ENCODE measurements at places on chromosomes 5 and 9.

DNA sequence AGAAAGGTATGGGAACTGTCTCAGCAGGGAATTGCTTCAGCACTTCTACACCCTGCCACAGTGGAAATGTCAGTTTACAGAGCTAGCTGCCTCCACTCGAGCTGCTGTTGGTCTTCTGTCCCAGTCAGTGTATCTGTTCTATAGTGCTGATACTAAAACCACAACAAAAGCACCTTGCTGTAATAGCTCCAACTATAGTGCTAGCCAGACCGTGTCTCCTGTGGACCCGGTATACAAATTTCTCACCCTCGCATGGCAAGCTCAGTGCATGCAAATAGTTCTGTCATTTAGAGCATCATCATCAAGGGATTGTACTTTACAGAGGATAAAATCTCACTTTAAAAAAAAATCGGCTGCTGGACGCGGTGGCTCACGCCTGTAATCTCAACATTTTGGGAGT, 51.5 kb upstream of the IQGAP2 start:
- DNase-seq: no peak

DNA sequence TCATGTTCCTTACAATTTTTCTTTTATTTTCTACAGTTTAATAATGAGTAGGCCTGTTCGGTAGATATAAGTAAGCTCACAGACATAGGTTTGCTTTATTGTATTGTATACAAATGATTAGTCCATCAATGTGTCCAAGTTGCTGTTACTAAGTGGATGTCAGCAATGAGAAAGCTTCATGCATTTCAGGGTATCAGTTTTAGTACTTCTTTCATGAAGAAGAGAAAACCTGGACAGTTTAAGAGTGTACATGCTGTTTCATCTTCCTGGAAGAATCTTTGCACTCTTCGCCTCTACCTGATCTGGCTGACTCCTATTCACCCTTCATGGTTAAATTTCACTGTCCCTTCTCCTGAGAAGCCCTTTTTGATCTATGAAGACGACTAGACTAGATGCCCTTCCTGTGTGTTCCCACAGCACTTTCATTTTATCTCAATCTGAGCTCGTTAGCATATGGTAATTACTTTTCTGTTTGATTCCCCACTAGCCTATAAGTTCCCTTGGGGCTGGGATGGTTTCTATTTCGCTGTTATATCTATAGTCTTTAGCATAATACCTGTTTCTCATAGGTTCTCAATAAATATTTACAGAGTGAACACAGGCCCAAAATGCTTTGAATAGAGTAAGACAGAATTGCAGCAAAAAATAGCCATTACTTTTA, 70.7 kb downstream of the CETN3 start:
- DNase-seq: no peak

DNA sequence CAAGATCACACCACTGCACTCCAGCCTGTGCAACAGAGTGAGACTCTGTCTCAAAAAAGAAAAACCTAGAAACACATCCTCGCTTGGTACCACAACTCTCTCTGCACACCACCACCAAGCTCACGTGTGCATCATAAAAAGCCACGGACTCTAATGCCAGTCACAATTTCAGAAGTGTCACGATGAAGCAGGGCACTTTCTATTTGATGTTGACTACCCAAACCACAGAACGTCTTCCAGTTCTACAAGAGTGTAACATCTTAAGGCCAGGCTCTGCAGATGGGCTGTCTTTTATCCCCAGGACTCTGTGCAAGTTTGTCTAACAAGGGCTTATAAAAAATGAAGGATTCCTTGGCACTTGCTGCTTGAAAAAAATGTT, 22.9 kb downstream of the GFPT2 start:
- no peak for DNase-seq

GRCh38 chr5:172744123-172745104, 26.6 kb downstream of the DUSP1 start:
- DNase-seq: no peak

DNA sequence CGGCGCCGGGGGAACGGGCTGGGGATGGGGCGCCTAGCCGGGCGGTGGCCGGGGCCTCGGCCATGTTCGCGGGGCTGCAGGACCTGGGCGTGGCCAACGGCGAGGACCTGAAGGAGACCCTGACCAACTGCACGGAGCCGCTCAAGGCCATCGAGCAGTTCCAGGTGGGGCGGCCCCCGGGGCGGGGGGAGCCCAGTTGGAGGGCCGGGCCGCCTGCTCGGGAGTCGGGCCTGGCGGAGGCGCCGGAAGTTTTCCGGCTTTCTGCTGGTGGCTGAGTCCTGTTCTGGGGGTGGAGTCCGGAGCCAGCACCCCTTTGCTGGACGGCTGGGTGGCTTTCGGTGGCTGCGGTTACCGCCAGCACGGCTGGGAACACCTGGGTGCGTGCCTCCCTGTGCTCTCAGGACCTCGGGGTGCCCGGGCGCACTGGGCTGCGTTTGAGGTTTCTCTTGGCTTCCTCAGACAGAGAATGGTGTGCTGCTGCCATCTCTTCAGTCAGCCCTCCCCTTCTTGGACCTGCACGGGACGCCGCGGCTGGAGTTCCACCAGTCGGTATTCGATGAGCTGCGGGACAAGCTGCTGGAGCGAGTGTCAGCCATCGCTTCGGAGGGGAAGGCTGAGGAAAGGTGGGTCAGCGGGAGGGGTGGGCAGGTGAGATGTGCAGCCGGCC, 454 bp downstream of the NELFB start:
- DNase-seq: no peak

GRCh38 chr5:2295476-2295875, 412.8 kb upstream of the IRX4 start:
- DNase-seq: no peak

DNA sequence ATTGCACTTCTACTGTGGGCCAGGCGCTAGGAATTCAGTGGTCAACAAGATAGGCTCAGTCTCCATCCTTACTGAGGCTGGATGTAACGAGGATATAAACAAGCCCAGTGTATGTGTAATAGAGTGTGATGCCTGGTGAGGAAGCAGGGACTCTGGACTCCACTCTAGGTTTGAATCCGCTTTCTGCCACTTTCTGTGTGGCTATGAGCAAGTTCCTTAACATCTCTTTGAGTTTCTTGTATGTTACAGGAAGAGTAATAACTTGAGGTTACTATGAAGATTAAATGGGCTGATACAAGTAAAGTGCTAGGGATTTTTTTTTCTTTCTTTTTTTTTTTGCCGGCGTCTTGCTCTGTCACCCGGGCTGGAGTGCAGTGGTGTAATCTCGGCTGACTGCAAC, 12.4 kb downstream of the DOCK2 start:
- no peak for DNase-seq

DNA sequence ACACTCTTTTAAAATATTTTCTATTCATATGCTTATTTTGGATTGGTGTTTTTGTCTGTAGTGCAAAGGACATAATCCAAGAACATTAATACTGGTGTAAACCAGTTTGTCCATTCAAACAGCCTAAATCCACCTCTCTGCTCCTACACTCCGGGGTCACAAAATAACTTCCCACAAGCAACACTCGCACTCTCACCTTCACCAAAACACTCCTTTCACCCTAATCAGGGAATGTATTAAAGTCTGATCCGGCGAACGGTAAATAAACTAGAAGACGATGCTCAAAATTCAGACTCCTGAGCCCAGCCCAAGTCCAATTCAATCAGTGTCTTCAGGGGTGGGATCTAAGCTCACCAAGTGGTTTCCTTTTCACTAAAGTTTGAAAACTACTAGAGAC, 649 bp downstream of the AP3B1 start:
- DNase-seq: no peak

GRCh38 chr5:77869116-77869798, 93.1 kb upstream of the TBCA start:
- no peak for DNase-seq

DNA sequence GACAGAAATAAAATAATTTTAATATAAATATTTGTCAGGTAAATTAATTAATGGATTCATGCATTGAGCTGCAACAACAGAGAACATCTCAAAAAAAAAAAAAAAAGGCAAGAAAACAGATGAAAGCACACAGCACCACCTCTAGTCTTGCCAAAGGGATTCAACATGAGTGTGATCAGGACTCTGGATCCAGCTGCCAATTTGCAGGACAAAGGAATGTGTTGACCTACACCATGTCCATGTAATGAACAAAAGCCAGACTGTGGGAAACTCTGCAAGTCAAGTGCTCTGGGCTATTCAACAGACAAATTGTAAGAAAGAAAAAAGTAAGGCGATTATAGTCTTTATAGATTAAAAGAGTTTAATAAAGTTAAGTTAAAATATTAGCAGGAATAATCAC, 769.3 kb downstream of the TLR4 start:
- no peak for DNase-seq

DNA sequence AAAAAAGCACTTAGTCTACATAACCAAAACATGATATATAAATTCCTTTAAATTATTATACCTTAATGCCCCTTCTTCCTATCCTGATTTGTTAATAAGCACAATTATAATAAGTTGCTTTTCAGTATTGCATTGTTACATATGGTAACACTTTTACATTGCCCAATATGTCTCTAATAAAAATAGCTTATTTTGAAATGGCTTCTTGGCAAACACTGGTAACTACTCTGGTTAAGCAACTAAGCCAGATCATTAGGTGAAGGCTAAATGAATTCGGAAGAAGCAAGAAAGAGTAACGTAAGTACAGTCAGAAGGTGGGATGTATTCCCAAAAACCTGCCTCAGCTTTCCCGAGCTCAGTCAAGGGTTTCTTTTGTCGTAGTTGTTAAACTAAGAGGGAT, 85.3 kb downstream of the TTC39B start:
- DNase-seq: no peak

Measured in tibial nerve (tissue), 4 donors.